ENCODE measurements at places on chromosomes 7 and 10.

- DNase-seq, result no peak
Observed at GRCh38 chr10:5648494-5649457, 17.6 kb downstream of the ASB13 start.

DNA sequence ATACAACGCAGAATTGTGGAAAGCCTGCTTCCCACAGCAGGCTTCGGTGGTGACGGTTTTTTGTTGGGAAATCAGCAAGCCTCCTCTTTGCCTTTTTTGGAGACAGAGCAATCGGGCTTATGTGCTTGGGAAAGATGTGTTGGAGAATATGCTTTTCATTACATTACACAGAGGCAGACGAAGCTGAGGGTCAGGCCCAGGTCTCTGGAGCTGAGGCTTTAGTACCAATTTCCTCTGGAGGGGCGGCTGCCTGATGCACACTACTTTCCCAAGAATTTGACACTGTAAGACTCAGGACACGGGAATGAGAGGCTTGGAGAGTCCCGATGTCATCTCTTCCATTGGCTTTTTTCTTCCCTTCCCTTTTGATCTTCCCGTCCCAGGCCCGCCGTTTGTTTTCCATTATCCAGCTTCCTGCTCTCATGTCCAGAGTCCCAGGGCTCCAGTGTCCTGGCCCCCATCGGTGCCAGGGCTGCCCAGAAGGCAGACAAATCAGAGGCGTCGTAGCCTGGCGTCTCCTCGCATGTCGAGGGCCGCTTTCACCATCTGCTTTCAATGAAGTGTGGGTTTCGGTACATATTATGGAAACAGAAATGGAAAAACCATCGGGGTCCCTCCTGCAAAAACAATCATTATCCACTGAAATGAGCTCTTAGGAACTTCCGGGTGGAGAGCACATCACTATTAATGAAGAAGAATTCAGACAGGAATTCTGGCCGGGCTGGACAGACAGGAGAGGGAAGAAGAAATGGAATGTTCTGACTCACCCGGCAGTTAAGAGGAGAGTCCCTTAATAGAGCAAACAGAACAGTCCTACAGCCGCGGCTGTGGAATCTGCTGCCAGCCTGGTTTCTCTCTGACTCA, 123.0 kb upstream of the JCAD start:
- DNase-seq, result no peak

- DNase-seq, result no peak
Observed at GRCh38 chr7:55510621-55511020, 61.7 kb downstream of the VOPP1 start.

DNA sequence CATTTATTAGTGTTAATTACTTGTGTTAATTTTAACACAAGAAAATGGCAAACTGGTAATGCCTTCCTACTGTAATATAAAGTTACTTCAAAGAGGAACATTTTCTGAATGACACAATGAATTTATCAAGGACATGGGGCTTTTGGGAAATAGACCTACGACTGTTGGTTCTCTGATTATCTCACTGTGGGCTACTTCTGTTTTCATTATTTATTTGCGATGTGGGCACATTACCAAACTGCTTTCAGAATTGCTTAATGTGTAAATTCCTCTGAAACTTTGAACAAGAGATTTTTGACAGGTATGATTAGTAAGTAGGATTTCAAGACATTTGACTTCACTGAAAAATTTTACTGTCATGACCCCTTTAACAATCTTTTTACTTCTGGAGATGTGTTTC, 535.6 kb downstream of the CNTNAP2 start:
- peak; percentile 47 for DNase-seq

GRCh38 chr7:3955026-3955425, 654.0 kb downstream of the SDK1 start:
- DNase-seq, result no peak

DNA sequence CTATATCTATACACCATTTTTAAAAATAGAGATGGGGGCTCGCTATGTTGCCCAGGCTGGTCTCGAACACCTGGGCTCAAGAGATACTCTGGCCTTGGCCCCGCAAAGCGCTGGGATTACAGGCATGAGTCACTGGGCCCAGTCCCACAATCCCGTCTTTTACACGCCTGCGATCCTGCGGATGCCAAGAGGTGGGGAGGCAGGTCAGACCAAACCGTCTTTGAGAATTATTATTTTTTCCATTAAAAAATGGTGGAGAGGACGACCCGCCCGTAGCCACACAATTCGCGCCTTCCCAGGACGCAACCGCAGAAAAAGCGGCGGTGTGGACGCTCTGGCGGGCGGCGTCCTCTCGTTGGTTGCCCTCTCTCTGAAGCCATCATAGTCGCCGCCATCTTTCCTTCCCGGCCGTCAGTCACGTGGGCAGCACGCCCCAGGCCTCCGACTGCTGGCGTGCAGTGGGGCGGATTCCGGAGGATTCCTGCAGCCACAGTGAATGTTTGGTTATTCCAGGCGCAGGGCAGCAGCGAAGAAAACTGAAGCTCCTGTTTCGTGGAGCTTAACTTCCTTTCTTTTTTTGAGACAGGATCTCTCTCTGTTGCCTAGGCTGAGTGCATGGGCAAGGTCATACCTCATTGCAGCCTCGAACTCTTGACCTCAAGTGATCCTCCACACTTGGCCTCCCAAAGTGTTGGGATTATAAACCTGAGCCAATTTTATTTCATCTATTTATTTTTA, 9.9 kb upstream of the EPHB4 start:
- peak; percentile 73 for DNase-seq

DNA sequence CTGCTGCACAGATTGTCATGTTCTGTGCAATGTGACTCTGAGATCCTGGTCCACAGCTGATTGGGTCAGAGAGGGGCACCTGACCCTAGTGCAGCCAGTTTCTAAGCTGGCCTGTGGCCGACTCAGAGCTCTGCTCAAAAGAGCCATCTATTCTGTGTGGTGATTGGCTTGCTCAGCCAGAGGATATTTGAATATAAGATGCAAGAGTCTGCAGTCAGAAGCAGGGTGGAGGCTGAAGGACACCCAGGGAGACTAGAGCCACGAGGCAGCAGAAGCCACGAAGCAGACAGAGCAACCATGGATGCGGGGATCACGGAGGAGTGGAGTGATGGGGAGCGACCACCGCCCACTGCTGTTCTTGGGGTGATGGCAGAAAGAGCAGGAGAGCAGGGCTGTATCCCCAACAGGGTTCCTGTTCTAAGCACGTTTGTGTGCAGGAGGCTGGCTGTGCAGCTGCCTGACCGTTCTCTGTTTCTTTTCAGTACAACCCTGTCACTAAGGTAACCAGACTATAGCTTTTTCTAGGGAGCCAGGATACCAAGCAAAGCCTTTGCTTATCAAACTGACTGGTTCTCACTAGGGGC, 19.5 kb upstream of the RHEB start:
- DNase-seq, result no peak

- peak; percentile 43 for DNase-seq
Observed at GRCh38 chr7:112873831-112874553, 83.8 kb upstream of the TMEM168 start.

DNA sequence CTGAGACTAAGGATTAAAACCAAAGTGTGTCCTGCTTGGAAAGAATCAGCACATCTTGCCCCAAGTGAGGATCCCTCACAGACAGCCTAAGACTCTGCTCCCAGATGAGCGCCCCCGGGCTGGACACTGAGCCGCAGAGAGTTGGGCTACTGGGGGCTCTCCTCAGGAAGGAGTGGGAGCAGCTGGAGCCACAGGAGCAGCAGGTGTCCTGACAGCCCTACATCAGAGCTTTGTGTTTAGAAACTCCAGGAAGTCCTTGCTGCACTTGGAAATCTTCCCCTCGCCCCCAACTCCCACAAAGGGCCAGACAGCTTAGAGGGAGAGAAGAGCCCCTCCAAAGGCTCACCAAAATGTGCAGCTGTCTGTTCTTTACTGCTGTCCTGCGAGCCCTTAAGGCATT, 172.2 kb downstream of the HERPUD2 start:
- DNase-seq, result no peak

- no peak for DNase-seq
Observed at GRCh38 chr10:127215866-127216265, 19.5 kb upstream of the INSYN2A start.

DNA sequence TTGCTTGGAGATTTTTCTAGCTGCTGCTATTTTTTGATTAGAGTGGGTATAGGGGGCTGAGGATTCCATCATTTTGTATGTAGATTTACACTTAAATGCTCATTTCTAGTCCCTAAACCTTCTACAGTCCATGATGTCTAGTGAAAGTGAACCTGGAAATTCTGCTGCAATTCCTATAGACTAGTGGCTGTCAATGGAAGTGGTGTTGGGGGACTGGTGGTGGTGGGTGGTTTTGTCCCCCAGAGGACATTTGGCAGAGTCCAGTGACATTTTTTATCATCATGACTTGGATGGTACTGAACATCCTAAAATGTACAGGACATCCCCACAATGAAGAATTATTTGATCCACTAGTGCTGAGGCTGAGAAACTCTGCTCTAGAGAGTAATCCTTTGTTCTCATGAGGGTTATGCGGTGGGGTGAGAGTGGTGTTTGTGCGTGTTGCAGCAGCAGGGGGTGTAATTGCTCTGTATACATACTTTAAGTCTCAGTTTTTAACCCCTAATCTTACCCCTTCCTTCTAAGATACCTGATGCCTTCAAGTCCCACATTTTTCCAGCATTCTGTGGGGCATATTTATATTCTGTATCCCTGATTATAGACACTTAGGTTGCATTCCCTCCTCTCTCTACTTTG, 35.0 kb downstream of the KIF11 start:
- peak; percentile 42 for DNase-seq

DNA sequence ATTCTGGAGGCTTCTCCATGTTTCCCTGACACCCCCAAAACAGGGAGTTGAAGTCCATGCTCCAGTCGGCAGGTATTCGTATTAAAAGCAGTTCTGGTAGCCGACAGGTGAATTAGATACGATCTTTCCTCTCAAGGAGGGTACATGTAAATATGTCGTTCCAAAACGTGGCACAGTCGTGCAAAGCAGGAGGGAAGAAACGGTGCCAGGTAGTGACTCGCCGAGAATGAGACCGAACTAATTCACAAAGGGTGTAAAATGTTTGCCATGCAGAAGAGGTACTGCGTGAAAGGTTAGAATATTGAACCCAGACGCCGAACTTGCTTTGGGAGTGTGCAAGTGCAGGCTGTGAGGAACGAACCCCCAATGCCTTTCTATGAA, 483 bp downstream of the EDRF1 start:
- peak; percentile 39 for DNase-seq

GRCh38 chr7:103962070-103962469, 27.4 kb downstream of the RELN start:
- DNase-seq, result no peak

DNA sequence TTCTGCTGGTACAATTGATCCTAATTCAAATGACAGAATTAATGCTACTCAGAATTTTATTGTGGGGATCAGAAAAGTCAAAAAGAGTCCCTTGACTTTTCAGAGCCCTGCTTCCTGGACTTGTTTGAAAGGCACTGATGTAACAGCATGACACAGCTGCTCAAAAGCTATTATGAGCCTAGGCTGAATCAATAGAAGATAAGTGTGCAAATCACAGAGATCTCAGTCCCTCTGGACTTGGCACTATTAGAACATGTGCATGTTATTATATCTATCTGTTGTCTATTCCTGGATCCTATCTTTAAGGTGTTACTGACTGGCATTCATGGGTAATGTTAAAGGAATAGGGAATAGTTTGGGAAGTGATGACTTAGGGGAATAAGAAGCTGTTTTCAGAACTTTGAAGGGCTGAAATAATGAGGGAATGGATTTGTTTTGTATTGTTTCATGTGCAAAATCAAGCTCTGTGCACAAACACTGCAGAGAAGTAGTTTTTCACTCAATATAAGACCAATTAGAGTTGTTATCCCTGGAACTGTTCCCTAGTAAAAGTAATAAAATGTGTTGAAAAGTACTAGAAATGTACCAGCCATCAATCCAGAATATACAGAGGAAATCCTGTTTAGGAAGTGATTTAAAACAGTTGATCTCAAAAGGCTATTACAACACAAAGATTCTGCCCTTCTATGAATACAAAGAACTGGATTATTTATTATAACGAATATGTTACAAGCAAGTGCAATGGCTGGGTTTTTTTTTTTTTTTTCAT, 814.9 kb upstream of the C7orf33 start:
- DNase-seq, result no peak

DNA sequence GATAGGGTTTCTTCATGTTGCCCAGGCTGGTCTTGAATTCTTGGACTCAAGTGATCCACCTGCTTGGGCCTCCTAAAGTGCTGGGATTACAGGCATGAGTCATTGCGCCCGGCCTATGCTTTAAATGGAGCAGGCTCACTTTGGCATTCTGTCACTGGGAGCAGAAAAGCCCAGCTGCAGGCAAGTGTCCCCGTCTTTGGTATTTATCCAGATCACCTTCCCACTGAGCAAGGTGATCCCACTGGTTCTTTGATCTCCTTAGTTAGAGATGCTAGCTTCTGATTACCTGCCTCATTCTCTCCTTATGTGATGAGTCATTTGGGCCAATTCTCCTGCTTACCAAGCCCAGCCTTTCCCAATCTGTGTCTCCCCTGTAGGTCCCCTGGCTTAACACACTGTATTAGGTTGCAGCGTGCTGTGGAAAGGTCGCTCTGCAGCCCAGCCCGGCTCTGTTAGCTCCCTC, 39.3 kb downstream of the SPDYE5 start:
- no peak for DNase-seq

DNA sequence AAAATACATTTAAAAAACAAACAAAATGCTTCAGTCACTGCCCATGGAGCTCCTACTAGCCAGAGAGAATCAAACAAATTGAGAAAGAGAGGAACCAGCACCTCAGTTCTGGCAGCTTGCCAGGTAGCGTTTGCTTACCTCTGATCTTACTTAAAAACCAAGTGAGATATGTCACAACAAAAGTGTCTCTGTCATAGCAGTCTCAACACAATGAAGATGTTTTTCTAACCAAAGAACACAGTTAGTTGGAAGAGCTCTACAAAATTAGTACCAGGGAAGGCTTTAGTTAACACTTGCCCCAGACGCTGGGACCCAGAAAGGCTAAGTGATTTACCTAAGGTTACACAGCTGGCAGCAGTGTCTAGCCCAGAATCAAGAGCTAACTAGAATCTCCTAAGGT, 3.4 kb downstream of the DOCK4 start:
- DNase-seq, result no peak

GRCh38 chr7:11591055-11591633, 240.9 kb downstream of the THSD7A start:
- DNase-seq, result no peak

DNA sequence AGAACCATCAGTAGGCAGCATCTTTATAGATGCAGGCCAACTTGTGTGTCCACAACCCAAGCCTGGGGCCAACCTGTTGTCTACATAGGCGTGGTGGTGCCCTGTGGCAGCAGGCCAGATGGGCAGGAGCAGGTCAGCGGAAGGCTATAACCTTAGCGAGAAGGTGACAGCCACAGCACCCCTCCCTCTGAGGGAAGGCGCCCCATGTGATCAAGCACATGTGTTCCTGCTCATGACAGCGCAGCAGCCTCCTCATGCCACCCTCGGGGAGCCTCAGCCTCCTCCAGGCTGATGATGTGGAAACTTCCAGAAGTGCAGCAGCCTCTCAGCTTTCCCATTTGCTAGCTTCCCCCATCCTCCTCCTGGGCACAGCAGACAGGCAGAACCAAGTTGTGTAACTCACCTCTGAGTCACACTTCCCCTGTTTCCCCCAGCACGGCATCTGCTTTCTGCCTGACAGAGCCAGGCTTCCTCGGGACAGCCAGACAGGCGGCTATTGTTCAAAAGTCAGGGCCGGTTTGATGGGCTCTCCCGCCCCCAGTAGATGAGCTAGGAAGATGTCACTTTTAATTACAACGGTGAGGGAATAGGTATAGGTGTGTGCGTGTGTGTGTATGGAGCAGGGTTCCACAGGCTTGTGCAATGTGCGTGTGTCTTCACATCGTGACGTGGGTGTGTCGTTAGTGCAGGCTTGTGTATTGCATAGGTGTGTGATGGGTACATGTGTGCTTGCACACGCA, 312.0 kb upstream of the ZMIZ1 start:
- peak; percentile 95 for DNase-seq

- no peak for DNase-seq
Observed at GRCh38 chr7:13099154-13099795, 411.8 kb downstream of the ARL4A start.

Measured in common myeloid progenitor, CD34-positive (primary cell).